Activated CD4-positive, alpha-beta T cell treated with anti-CD3 and anti-CD28 coated beads for 1 hour (primary cell): ENCODE measurements at places on chromosomes 2 and 18.

GRCh38 chr18:34221971-34222306 lies 2.8 kb downstream of the NOL4 start:
- DNase-seq = no peak

DNA sequence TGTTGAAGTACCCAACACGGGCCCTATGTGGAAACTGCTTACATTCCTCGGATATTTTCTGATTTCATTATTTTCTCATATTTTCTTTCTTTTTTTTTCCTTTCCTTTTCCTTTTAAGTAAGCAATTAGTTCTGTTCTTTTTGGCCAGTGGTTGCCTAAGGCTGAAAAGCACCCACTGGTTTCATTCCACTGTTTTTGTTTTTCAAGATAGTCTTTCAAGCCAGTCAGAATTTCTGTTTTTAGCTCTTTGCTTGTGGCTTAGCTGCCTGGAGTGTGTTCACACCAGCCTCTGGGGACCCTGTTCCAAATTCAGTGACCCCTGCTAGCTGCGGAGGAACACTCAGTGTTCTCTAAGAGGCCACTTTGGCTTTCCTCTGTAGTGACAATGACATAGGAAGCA lies 73.6 kb downstream of the NRP2 start:
- DNase-seq = no peak

- no peak for DNase-seq
These were observed 32.8 kb downstream of the SRBD1 start for GRCh38 chr2:45578056-45578843.

DNA sequence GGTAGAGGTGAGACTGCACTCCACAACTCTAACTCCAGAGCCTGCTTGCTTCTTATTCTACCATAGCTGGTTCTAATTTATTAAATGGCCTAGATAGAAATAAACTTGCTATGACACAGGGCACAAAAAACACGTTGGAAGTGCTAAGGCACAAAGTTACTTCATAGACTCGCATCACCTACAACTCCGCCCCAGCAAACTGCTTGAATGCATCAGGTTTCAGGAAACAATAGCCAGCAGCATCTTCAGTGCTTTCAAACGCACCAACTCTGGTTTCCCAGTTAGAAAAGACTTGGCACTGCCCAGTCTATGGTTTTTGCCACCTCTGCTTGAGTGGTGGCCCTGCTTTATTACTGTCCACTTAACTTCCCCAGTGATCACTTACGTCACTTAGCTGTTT lies 142.6 kb downstream of the RIF1 start:
- DNase-seq = no peak

DNA sequence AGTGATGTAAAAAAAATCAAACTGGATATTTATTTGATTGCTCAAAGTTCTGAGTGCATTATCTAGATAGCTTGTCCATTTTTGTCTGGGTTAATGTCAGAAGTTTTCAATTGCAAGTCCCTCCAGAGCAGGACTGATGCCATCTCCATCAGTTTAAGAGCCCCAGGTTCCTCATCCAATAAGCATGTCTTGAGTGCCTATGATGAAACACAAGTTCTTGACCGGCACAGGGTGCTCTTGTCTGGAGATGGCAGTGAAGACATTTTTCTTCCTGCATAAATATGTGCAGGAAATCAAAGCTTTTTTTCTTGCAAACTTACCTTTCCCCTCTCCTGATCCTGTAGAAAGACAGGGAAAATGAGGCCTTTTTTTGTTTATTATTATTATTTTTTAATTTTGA lies 31.9 kb downstream of the CAVIN2 start:
- DNase-seq = no peak

DNA sequence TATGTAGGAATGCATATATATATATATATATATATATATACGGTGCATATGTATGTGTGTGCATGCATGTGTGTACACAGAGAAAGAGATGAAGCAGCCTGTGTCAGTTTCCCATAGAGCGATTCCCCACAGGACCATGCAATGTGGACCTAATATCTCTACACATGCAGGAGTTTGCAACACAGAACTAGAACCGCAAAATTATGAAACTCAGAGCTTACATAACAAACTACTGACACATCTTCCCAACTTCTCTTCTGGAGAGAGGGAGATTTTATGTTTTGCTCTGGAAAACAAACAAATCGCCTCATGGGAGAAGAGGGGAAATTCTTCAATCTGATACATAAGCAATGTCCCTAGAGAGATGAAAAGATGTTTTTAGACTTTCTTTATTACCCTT lies 377.2 kb downstream of the LRATD1 start:
- DNase-seq = no peak

DNA sequence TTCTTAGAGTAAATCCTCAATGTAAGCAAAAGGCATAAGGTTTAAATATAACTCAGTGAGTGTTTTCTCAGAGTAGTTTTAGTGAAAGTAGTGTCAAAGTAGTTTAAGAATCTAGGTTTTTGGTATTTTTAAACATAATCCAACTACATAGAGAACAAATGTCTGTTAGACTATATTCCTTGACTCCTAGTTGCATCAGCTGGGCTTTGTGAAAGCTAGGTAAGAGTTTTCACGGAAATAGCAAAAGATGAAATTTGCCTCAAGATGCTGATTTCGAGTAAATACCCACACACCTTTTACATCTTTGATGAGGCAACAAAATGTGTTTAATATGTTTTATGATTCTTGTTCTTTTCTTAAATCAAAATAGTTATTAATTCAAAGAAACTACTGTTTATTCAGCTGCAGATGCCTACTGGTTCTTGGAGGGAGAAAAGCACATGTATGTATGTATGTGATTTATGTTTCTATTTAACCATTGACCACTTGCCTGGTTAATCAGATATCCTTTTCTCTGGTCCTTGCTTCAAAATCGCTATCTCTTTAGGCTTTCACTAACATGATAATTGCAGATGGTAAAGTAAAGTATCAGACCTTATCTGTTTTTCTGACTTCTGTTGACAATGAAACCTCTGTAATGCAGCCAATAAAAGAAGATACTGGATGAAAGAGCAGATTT lies 117.4 kb upstream of the NOSTRIN start:
- DNase-seq = no peak

DNA sequence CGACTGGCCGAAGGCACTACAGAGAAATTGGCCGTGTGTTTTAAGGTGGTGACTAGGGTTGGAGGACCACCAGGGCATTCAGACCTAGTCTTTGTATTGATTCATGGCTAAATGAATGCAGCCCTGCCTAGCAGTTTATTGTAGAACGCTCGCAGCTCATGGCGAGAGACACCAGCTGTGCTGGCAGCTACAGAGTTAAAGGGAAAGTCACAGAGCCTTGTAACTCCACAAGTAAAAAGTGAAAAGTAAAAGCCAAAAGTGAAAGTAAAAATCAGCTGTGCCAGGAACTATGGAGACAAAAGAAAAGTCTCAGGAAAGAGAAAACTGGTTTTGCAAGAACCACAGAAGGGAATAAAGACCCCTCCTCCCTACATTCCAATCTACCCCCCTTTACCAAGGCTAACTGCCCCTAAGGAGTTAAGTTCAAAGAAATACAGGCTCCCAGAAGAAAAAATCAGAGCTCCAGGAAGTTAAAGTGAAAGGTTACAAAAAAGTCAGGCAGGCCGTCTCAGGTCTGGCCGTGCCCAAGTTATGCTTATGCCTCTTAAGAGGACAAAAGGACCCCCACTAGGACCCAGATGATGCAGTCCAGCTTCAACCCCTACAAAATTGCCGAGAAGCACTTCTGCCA lies 46.4 kb upstream of the SELENOI start:
- no peak for DNase-seq

GRCh38 chr2:108271691-108272253 lies 16.9 kb upstream of the SULT1C2 start:
- DNase-seq = no peak

- no peak for DNase-seq
These were observed 17.3 kb upstream of the KLHL23 start for GRCh38 chr2:169716238-169716886.

GRCh38 chr2:237092920-237093781 lies 7.5 kb downstream of the COPS8 start:
- DNase-seq = no peak

GRCh38 chr2:181810823-181811695 lies 80.5 kb upstream of the ITPRID2 start:
- DNase-seq = no peak

- no peak for DNase-seq
These were observed 9.7 kb downstream of the LMAN2L start for GRCh38 chr2:96730212-96730611.

DNA sequence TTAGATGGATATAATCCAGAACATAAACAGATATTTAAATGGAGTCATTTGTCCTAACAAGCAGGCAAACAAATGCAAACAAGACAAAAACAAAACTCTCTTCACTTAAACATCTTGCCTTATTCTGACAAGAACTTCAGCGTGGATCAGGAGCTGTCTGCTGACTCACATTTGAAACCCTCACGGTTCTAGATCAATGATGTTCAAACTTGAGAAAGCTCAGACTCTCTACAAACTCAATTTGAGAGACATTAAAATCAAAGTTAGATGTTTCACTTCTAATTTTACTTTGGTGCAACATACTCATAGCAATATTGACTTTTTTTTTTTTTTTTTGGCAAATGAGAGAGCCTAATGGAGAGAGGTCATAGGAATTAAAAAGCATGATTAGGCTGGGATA lies 362.8 kb upstream of the SLC14A2 start:
- DNase-seq = no peak

DNA sequence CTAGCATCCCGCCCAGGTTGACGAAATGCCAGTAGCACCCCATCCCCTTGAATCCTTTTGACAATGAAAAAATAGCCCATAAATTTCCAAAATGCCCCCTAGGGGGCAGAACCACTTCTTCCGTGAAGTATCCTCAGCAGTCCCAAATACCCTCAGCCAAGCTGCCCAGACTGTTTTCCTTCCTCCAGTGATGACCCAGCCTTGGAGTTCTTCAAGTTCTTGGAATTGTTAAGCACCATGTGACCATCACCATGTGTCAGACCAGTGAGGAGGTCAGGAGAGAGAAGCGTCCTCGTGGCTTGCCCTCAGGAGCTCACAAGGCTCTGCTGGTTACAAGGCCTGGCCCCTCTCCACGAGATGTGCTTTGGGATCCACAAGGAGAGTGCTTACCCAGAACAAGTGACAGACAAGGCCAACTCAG lies 1.4 kb upstream of the SLC23A3 start:
- no peak for DNase-seq

DNA sequence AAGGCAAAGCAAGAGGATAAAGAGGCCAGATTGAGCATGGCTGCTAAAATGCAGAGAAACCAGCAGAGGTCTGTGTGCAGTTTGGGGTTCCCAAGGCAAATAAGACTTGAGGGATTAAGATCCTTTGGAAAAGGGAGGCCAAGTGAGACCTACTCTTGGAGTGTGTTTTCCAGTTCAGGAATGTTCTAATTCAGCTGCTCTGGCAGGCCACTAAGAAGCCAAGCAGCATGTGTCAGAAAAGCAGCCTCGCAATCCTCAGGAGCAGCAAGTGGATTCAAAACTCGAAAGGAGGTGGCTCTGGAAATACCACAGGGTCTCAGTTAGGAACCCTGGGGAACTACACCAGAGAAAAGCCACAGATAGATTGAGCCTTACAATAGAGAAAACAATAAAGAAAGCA lies 569.2 kb downstream of the METTL4 start:
- DNase-seq = no peak

GRCh38 chr2:70946832-70947442 lies 11.2 kb downstream of the ATP6V1B1 start:
- DNase-seq = no peak

DNA sequence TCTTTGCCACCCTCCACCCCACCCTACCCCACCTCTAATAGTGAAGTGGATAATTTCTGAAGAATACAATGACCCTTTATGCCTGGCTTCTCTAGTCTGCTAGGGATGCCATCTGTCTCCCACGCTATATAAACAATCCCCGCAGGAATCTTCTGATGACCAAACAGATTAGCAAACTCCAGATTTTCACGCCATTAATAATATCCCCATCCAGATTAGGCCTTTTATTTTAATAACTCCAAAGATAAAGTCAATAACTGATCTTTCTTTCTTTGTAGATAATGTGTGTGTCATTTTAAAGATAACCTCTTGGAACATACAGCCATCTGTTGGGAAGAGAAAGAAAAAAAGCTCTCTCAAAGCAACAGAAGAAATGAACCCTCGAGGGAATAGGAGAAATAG lies 47.9 kb upstream of the CCDC150 start:
- no peak for DNase-seq

DNA sequence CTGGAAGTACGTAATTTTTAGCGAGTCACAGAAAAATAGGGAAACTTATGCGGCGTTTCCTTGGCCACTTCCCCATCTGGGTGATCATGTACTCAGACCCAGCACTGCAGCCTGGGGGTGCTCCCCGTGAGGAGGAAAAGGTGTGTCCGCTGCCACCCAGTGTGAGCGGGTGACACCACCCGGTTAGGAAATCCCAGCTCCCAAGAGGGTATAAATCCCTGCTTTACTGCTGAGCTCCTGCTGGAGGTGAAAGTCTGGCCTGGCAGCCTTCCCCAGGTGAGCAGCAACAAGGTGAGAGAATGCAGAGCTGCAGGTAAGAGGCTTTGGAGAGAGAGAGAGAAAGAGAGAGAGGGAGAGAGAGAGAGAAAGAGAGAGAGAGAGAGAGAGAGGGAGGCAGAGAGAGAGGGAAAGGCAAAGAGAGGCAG lies at the start of gene IL1R2:
TSS of gene IL1R2 (plus strand) at position 240 of the 425 bp plus-strand sequence. CDS start 16,616 bp downstream, outside the sequence.
- DNase-seq = no peak

DNA sequence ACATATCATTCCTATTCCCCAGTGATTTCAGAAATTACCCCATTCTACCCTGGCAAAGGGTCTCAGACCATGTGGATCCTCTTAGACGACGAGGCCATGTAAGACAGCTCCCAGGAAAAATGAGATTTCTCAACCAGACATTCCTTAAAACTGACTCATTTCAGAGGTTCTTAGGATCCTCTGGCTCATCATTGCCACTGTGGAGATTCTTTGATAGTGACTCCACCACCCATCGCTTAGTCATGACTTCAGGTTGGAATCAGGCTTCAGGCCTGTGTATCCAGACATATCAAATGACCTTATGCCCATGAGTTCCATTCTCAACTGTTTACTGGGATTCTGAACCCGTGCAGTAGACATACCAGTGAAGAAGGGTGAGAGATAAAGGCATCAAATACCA lies 245.6 kb upstream of the TCF4 start:
- DNase-seq = no peak

DNA sequence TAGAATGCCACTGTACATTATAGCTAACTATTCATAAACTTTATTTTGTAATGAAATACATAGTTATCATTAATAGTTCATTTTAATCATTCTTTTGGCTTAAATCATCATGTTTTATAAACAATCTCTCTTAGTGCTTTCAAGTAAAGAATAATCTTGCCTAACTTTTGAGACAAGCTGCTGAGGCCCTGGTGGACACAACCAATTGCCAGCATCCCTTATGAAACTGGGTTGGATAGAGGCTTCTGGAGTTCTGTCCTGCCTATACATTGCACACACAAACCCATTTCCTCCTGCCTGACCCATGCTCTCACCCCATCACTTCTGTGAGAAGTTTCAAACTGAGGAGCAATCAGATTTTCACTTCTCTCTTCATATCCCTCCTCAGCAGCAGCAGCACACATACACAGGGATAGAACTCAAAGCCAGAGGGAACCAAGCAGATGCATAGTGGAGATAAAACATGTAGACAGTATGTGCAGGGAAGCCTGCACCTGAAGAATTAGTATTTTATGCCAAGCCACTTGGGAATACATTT lies 450.0 kb upstream of the SLC14A2 start:
- DNase-seq = no peak

- no peak for DNase-seq
These were observed 2.9 kb downstream of the PROKR1 start for GRCh38 chr2:68646303-68646702.

GRCh38 chr2:118146315-118147283 lies 58.3 kb downstream of the INSIG2 start:
- no peak for DNase-seq
